Adrenal gland (tissue), 19 donors: ENCODE measurements at places on chromosomes 4 and X. TPM values are rescaled to one million over a fixed set of nuclear protein-coding genes. Genes with fewer than 3 reads are reported as not detected.

TMPRSS11B gene
- total RNA-seq = not detected

GRCh38 chr4:47533689-47534347 is 48.7 kb downstream of the ATP10D start:
- no peaks in the 10 kb centered on the region for H3K27me3 ChIP-seq
- H3K36me3 ChIP-seq = no peaks in the 10 kb centered on the region
- no peak overlapping the region for H3K27ac ChIP-seq
- H3K4me3 ChIP-seq = no peak overlapping the region
- no peak for DNase-seq
- H3K4me1 ChIP-seq = peaks cover 15% of the 10 kb centered on the region

DNA sequence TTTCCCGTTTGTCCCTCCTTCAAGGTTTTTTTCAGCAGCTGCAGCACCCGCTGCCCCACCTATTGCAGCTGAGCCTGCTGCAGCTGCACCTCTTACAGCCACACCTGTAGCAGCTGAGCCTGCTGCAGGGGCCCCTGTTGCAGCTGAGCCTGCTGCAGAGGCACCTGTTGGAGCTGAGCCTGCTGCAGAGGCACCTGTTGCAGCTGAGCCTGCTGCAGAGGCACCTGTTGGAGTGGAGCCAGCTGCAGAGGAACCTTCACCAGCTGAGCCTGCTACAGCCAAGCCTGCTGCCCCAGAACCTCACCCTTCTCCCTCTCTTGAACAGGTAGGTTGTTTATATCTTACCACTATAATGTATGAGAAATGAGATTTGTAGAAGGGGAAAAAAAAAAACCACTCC is 4.5 kb downstream of the PRR27 start:
- H3K36me3 ChIP-seq = no peaks in the 10 kb centered on the region
- H3K27ac ChIP-seq = no peak overlapping the region
- no peak for DNase-seq
- no peaks in the 10 kb centered on the region for H3K27me3 ChIP-seq
- H3K4me1 ChIP-seq = no peaks in the 10 kb centered on the region

DNA sequence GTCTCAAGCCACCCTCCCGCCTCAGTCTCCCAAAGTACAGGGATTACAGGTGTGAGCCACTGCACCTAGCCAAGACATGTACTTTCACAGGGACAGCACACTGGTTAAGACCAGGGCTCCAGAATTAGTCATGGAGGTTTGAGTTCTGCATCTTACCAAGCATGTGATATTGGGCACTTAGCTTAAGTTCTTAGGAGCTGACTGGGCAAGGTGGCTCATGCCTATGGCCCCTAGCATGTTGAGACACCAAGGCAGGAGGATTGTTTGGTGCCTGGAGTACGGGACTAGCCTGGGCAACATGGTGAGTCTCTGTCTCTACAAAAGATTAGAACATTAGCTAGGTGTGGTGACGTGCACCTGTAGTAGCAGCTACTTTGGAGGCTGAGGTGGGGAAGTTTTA is 2.6 kb upstream of the TMEM192 start:
- peaks cover 9% of the 10 kb centered on the region for H3K4me1 ChIP-seq
- H3K27ac ChIP-seq = no peak overlapping the region
- no peaks in the 10 kb centered on the region for H3K27me3 ChIP-seq
- no peak for DNase-seq
- H3K36me3 ChIP-seq = no peaks in the 10 kb centered on the region

GRCh38 chr4:61619528-61619927 is 419.4 kb downstream of the ADGRL3 start:
- no peaks in the 10 kb centered on the region for H3K36me3 ChIP-seq
- no peak overlapping the region for H3K27ac ChIP-seq
- H3K4me1 ChIP-seq = no peaks in the 10 kb centered on the region

DNA sequence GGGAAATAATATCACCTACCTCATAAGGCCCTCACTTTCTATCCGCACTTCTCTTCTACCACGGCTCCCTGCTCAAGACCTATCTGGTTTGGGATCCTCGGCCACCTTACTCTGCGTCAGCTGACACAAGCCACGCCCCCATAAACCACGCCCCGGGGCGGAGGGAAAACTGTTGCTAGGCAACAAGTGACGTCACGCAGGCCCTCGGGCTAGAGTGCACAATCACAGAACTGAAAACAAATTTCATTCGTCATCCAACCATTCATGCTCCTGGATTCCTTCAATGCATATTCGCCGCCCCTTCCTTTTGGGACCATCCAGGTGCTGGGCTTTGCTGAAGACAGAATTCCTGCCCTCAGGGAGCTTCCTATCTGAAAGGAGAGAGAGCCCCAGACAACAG is 66.3 kb downstream of the SMC1A start:
- no peaks in the 10 kb centered on the region for H3K4me1 ChIP-seq
- H3K27me3 ChIP-seq = peaks cover 7% of the 10 kb centered on the region
- H3K36me3 ChIP-seq = no peaks in the 10 kb centered on the region
- no peak overlapping the region for H3K27ac ChIP-seq

DNA sequence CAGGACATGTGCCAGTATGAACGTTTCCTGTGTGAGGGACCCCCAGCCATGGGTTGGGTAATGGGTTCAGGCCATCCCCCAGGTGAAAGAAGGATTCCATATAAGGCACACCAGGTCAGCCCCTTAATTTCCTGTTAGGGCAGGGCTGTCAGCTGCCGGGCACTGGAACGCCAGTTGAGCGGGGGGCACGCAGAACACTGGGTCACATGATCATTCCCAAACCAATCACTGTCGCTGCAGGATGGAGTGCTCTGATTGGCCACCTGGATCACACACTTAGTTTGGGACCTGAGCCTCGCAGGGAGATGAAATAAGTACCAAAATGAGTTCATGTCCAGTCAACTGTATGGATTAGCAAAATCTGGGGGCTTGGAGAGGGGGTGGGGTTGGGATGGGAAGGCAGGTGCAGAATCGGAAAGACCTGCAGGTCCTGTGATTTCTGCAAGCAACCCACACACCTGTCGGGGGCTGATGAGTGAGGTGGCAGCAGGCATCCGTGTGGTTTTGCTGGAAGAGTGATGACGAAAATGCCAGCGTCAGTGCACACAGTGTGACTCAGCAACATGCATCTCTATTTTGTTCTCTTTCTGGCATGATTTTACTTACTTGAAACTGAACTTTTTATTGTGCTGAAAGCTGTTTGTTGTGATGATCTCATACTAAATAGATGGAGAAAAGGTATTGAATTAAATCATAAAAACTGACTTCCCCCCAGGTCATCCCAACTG is 32.2 kb downstream of the RNF212 start:
- H3K27ac ChIP-seq = no peak overlapping the region
- DNase-seq = no peak
- no peaks in the 10 kb centered on the region for H3K36me3 ChIP-seq
- no peaks in the 10 kb centered on the region for H3K4me1 ChIP-seq
